GM10248 (cell line): ENCODE measurements at places on chromosomes 7 and 10.

- DNase-seq, result no peak
These were observed 9.7 kb upstream of the ZNF273 start for GRCh38 chr7:64893401-64893800.

- no peak for DNase-seq
These were observed 182.9 kb downstream of the BMPER start for GRCh38 chr7:34087892-34088891.

GRCh38 chr10:70615784-70616522 is 13.4 kb upstream of the PRF1 start:
- no peak for DNase-seq

DNA sequence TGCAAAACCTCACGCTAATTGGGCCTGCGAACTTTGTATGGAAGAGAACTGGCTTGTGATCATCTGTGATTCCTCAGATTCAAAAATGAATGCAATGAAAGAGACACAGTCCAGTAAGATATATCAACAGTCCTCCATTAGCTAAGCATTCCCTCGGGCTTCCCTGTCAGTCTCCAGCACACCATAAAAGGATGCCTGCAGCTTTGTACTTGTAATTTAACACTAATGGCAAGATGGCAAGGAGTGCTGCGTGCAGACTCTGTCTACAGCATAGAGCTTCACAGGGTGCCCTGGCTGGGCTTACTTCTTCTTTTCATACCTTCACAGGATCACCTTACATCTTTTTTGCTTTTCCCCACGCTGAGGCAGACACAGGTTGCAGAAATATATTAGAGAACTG is 200.0 kb downstream of the GFRA1 start:
- DNase-seq, result no peak

GRCh38 chr10:61529208-61529607 is 76.0 kb upstream of the TMEM26 start:
- no peak for DNase-seq

- DNase-seq, result no peak
These were observed 32.7 kb downstream of the CALML5 start for GRCh38 chr10:5466451-5467206.

- DNase-seq, result no peak
These were observed 19.0 kb upstream of the COL1A2 start for GRCh38 chr7:94375691-94376090.

GRCh38 chr7:38215735-38216670 is 38.0 kb downstream of the STARD3NL start:
- DNase-seq, result peak; percentile 79

GRCh38 chr10:11698691-11699549 is 43.3 kb upstream of the ECHDC3 start:
- DNase-seq, result peak; percentile 72

DNA sequence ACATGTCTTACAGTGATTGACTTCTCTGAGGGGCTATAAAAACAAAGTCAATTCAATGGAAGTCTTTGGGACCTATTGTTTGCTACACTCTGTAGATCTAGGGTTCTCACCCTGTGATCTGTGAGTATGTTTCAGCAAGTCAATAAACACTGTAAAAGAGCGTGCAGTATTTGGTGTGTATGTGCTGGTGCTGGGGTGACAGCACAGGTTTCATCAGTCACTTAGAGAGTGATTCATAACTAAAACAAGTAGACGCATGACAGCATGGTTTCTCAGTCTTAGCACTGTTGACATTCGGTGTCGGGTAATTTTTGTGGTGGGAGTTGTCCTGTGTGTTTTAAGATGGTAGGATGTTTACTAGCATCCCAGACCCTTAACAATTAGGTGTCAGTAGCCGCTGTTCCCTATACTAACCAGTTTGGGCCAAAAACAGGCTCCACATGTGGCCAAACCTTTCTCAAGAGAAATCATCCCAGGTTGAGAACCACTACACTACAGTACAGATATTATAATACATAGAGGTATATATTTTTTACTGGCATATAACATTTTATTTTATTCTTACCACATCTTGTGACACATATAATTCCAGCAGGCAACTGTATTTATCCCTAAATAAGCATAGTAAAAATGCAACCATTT is 411.8 kb downstream of the ARL4A start:
- DNase-seq, result no peak

DNA sequence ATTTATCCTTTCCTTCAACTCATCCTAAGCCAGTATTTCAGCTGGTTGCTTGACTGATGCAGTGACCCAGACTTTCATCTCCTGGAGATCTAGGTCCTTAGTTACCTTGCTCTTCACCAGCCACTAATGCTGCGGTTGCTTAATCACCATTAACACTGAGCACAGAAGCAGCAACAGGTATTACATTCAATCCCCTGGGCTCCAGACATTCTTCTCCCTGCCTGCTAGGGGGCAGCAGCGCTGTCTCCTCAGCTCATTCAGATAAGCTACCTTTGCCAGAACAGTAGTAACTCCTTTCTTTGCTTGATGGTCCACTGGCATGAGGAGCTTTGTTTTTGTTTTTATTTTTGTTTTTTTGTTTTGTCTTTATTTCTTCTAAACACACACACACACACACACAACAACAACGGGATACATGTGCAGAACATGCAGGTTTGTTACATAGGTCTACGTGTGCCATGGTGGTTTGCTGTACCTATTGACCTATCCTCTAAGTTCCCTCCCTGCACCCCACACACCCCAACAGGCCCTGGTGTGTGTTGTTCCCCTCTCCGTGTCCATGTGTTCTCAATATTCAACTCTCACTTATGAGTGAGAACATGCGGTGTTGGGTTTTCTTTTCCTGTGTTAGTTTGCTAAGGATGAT is 1043.2 kb upstream of the C7orf33 start:
- DNase-seq, result no peak

DNA sequence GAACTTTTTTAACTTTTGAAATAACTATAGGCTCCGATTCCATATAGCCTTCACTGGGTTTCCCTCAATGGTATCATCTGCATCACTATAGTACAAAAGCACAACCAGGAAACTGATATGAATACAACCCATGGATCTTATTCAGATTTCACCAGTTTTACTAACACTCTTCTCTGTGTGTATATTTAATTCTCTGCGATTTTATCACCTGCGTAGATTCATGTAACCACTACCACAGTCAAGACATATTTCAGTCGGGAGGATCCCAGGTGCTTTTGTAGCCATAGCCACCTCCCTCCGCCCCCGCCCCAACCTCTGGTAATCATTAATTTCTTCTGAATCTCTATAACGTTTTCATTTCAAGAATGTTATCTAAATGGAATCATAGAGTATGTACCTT is 82.8 kb upstream of the C7orf33 start:
- DNase-seq, result no peak

DNA sequence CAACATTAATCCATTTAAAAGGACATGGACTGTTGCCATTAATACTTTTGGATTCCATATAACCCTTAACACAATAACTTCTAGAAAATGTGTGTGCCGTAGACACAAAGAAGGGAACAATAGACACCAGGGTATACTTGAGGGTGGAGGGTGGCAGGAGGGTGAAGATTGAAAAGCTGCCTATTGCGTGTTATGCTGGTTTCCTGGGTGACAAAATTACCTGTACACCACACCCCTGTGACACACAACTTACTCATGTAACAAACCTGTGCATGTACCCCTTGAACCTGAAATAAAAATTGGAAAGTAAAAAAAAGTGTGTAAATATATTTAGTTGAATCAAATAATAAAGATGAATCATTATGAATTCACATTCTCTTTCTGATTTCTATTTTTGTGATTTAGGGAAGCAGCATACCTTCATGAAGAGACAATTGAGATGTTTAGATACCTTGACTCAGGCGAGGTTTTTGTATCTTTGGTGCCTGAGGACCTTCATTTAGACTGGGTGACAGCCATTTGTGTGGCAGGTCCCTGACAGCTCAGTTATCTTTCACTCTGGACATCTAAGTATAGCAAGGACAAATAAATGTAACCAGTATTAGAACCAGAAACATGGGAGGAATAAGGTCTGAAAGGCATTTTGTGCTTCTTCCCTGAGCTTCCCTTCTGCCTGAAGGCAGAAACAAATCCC is 28.7 kb downstream of the GIMAP8 start:
- no peak for DNase-seq

GRCh38 chr7:30859202-30859939 is 52.3 kb upstream of the AQP1 start:
- no peak for DNase-seq

- no peak for DNase-seq
These were observed 47.0 kb downstream of the RASGEF1A start for GRCh38 chr10:43219848-43220247.

DNA sequence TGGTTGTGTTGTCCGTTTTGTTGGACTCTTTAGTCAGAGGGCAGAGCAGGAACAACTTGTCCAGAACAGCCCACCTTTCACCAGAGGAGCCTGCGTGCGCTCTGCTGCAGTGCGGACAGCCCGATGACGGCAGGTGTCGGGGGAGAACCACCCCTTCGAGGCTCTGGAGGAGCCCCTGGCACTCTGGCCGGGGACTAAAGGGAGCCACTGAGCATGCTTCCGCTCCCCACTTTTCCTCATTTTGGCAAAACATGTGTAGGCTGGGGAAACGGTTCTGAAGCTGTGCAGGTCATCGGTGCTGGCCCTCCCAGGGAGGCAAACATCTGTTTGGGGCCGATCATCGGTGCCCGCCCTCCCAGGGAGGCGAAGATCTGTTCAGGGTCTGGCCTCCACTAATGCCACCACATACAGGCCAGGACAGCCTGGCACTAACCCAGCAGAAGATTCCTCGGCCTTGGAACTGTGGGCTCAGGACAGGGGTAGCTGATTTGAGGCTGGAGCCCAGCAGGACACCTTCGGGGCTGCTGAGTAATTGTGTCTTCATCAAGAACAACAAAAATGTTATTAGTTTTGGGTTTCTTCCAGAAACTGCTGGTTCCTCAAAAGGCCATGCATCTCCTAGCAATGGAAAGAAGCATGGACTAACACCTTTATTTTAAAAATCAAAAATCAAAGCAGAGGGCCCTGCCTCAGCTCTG is 124.4 kb upstream of the TCERG1L start:
- DNase-seq, result no peak

DNA sequence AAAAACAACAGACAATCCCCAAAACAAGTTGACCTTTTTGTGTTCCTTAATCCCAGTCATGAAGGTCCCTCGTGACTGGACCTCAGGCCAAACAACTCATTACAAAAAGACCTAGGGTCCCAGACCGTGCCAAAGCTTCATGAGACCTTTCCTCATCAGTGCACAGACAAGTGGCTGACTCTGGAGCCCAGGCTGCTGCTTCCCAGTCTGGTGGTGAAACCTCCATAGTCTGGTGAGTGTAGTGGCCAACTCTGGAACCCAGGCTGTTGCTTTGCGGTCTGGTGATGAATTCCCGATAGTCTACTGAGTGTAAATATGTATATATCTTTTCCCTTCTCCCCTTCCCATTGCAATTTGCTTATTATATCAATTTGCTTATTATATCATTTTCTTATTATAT is 22.1 kb upstream of the SLC18A3 start:
- no peak for DNase-seq

DNA sequence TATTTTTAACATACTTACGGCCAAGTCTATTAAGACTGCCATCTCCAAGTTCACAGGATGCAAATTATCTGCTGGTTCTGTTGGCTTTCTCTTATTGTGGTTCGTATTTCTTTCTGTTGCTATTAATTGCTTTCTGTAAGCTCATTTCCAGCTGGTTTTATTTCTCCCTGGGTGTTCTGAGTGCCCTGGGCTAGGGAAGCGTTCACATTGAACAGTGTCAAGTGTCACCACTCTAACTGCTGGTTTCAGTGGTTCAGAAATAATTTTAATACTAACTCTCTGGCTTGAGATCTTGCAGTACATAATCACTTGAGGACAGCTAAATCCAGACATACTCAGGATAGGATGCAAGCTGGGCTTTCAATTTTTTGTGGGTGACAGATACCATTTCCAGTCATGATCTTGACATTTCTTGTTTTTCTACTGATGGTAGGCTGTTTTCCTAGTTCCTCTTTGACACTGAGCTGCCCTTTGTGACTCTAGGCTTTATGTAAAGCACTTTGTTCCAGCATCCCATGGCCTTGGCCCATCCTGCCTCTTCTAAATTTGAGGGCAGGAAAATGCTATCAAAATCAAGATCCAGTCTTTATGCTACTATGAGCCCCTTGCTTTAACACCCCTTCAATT is 117.6 kb downstream of the SNX13 start:
- DNase-seq, result no peak

DNA sequence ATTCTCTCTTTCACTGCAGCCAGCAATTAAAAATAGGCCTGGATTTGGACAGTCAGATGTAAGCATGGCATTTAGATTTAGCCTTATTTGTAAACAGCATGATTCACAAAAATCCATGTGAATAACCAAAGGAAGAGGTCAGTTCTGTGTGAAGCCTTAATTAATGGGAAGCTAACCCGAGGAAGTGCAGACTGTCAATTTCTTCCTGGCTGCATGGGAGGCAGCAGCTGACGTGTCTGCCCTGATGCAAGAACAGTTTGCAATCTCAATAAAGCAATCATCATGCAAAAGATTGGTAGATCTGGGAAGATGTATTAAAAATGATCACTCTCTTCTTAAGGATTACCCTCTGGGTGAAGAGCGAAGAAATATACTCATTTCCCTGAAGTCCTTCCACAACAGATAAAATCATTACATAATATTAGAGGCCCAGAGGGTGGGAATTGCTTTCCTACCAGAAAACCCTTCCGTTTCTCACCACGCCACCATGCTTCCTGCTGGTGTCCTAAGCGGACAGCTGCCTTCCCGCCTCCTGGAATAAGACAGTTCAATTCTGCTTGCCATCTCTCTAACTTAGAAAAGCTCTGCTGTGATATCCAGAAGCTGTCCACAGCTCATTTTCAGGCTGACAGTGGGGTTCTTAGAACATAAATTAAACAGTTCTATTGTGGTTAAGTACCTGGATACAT is 526.7 kb upstream of the NRP1 start:
- DNase-seq, result no peak

- DNase-seq, result no peak
These were observed 21.9 kb downstream of the FRA10AC1 start for GRCh38 chr10:93680412-93681047.

DNA sequence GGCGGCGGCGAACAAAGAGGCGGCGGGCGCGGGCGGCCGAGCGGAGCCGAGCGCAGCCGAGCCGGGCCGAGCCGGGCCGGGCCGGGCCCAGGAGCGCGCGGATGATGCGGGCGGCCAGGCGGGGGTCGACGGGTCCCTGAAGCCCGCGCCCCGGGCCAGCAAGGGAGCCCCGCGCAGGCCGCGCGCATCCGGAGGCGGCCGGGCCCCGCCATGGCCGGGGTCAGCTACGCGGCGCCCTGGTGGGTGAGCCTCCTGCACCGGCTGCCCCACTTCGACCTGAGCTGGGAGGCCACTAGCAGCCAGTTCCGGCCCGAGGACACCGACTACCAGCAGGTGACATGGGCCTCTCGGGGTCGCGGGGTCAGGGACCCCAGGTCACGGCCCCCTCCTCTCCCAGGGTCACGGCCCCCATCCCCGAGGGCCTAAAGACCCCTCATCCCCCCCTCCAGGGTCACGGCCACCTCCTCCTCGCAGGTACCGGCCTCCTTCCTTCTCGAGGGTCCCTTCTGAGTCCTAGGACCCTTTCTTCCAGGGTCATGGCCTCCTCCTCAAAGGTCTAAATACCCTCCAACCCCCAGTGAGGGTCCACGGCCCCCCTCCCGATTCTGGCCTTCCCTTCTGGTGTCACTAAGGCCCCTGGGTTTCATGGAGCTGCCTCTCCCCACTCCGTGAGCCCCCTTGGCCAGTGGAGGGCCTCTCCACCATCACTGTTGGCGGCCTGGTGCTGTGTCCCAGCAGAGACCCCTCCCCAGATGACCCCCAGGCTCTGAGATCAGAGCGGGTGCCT is at the start of gene TTYH3:
TTYH3 (plus strand) TSS at position 41 of the 787 bp plus-strand sequence; CDS start at position 211, 170 bp downstream.
- no peak for DNase-seq
